ENCODE measurements at places on chromosomes 11 and 22. TPM values are rescaled to one million over a fixed set of nuclear protein-coding genes. Genes with fewer than 3 reads are reported as not detected.

CDON gene
- total RNA-seq, result 10.0 TPM

GRCh38 chr22:23718371-23719165 lies 27.8 kb downstream of the RGL4 start:
- no peak for DNase-seq

- peak; percentile 70 for DNase-seq
Observed at GRCh38 chr22:19430890-19431541, 517 bp downstream of the HIRA start.

MAP6 gene
- 0.58 TPM for total RNA-seq

GRCh38 chr11:111637885-111638284 lies 35.6 kb downstream of the SIK2 start:
- no peak for DNase-seq

ADAMTS8 gene
- total RNA-seq, result 0.40 TPM

DNA sequence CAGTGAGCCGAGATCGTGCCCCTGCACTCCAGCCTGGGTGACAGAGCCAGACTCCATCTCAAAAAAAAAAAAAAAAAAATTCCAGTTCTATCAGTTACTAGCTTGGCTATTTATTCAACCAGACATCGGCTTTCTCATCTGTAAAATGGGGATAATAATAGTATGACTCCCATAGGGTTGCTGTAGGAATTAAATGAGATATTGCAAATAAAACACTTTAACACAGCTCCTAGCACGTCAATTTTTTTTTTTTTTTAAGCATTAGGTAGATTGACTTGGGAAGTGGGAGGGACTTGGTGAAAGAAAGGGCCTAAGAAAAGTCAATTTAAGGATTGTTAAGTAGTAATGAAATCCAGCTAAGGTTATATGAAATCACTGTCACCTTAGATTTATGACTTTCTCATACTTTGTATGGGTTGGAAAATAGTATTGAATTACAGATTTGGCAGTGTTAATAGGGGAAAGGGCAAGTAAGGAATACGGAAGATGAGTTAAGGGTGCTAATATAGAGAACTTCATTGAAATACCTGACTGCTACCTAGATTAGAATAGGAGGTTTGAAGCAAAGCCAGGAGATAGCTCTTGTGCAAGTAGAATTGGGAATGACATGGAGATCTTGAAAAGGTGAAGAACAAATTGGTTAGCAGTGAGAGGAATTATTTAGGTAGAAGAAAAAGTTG lies 28.8 kb downstream of the BIRC2 start:
- DNase-seq, result no peak

SPDYC gene
- total RNA-seq, result not detected

XBP1 gene
- 206 TPM for total RNA-seq

ABCC8 gene
- total RNA-seq, result 4.1 TPM

ARHGAP8 gene
- total RNA-seq, result 35.3 TPM

DNA sequence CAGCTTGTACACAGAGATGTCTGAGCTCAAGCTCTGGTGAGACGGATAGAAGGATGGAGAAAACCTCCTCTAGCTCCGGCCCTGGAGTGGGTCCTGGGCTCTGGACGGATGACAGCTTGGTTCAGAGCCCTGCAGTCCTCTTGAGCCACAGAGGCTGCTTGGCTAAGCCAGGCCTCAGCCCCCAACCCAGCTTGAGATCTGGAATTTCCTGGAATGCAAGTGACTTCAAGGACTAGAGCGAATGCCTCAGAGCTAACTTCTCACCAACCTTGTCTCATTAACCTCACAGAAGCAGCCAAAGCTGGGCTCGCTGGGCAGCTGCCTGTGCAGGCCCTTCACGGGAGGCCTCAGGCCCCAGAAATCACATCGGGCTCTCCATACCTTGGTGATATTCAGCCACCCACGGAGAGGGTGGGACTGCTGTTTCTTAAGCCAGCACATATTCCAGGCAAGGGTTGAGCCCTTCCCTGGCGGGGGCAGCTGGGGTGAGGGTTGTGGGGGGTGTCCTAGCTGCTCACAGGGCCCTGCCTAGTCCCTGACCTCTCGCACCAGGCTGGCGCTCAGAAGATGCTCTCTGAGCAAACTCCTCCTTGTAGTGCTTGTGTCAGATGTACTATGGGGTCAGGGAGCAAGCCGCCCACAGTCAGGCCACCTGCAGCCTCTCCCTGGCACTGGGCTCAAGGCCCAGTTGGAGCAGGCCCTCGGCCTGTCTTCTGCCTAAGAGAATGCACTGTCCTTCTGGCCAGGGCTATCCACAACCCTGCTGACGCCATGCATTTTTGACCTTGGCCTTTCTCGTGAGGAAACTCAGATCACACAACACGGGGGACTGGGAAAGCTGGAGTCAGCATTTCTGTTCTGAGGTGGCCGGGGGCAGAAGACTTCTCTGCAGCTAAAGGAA lies 73.6 kb upstream of the TTLL12 start:
- no peak for DNase-seq

SLC37A2 gene
- total RNA-seq, result 6.3 TPM

POU2AF2 gene
- total RNA-seq, result 1.4 TPM

DNA sequence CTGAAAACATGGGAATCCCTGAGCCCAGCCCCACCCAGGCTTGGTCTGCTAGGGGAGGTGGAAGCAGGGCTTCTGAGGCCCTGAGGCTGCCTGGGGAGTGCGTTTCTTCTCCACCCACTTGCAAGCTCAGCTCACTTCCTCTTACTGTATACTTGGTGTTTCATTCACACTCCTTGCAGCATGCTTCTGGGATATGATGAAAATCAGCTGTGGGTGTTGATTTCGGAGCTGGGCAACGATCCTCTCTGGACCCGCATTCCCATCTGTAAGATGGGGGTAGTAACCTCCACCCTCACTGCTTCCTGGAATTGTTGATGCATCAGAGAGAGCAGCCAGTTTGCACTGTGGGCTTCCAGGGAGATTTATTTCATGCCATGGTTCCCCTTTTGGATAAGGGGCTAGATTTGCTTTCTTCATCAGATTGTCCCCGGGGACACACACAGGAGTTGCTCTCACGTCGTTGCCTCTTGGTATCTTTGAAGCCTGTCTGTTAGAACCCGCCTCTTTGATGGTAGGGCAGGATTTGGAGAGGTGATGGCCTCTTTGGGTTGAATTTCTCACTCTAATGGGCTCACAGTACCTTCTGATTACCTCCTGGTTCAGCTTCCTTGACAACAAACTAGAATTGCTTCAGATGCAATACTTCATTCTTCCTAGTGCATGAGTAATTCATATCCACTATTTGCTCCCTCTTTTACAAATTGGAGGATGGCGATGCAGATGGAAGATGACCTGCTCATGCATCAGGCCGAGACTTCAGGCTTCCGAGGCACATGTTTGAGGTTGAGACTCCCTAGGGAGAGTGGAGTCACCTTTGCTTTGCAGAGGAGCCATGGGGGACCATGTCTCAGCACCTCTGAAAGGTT lies 40.4 kb downstream of the BCR start:
- no peak for DNase-seq

GRCh38 chr11:65398362-65398910 lies 12.0 kb downstream of the FRMD8 start:
- no peak for DNase-seq

SULT4A1 gene
- total RNA-seq, result 0.15 TPM

DNA sequence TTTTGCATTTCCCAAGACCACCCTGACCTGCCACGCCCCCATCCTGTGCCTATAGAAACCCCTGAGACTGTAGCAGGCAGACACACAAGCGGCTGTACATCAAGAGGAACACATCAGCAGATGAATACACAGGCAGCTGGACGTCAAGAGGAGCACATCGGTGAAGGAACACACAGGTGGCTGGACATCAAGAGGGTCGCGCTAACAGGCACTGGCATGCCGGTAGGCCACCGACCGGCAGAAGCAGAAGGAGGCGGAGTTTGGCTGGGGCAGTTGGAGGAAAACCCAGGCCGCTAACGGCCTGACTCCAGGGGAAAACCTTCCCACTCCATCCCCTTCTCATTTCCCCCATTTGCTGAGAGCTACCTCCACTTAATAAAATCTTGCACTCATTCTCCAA lies 5.4 kb upstream of the IPO7 start:
- no peak for DNase-seq

PLA2G3 gene
- not detected for total RNA-seq

- DNase-seq, result no peak
Observed at GRCh38 chr11:78594814-78595213, 20.1 kb upstream of the NARS2 start.

FBLN1 gene
- 114 TPM for total RNA-seq

GRCh38 chr11:86160541-86161149 lies 83.9 kb upstream of the EED start:
- no peak for DNase-seq

CRYAB gene
- 100 TPM for total RNA-seq

GRCh38 chr11:121523581-121524232 lies 70.9 kb upstream of the SORL1-AS1 start:
- no peak for DNase-seq

- no peak for DNase-seq
Observed at GRCh38 chr11:61880454-61880853, 10.9 kb downstream of the FADS3 start.

Measured in left colon (tissue), 2 donors.